ENCODE measurements at places on chromosomes 16 and 17.

DNA sequence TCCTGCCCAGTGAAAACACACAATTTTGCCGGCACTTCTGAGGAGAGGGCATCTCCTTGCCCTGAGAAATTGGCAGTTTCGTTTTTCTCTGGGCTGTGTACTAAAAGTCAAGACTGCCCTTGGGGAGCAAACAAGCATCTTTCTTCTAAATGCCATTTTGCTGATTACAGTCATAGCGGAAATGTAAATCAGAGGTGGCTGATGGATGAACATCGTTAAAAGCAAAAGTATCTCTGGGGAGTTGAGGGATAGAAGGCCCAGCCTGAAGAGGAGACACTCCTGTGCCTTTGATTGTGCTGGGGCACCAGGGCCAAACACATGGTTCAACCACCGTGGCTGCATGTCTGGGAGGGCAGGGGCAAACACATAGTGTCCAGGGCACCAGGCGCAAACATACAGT, 49.8 kb downstream of the ABCC12 start:
- DNase-seq: no peak

- DNase-seq: no peak
These were observed 108.9 kb downstream of the GNAO1 start for GRCh38 chr16:56300242-56300623.

DNA sequence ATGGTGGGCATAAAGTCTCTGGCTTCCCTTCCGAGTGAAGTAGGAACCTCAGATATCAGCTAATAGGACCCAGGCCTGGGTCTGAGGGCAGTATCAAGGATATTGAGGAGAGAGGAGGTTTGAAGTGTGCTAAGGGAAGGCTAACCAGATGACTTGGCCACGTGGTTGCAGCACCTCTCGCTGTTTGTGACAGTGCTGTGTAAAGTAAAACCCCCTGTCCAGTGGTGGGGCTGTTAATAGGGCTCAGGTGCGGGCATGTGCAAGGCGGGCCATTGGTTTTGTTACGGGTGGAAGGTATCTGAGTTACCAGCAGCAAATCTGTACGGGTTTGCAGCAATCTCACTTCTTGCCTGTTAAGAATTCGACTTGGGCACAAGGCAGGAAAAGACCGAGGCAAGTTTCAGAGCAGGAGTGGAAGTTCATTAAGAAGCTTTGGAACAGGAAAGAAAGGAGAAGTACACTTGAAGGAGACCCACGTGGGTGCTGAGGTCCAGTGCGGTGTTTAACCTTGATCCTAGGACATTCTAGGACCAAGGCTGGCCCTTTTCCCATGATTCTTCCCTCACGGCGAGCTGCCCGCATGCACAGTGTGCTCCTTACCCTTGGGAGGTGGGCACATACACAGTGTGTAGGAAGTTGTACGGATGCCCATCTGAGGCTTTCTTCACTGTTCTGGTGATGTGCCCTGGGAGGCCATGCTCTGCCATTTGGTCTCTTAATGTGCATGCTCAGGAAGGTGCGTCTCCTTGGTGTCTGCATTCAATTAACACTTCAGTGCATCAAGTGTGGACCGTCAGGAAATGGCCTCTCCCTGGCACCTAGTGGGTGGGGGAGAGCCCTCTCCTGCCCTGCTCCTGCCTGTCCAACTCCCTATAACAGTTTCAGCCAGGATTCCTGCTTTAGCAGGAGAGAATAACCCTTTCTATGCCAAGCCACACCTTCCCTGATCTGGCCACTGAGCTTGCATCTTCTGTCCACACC, 20.3 kb downstream of the SGF29 start:
- DNase-seq: no peak

GRCh38 chr17:58317421-58318064, 11.1 kb downstream of the TSPOAP1 start:
- peak; percentile 60 for DNase-seq

- no peak for DNase-seq
These were observed 28.5 kb downstream of the NSMCE1 start for GRCh38 chr16:27239906-27240655.

- DNase-seq: no peak
These were observed 40.9 kb upstream of the JPH3 start for GRCh38 chr16:87561200-87562105.

GRCh38 chr16:85847681-85848601, 48.4 kb downstream of the COX4I1 start:
- DNase-seq: no peak

- no peak for DNase-seq
These were observed 2.0 kb downstream of the CACNA1G start for GRCh38 chr17:50562242-50563091.

DNA sequence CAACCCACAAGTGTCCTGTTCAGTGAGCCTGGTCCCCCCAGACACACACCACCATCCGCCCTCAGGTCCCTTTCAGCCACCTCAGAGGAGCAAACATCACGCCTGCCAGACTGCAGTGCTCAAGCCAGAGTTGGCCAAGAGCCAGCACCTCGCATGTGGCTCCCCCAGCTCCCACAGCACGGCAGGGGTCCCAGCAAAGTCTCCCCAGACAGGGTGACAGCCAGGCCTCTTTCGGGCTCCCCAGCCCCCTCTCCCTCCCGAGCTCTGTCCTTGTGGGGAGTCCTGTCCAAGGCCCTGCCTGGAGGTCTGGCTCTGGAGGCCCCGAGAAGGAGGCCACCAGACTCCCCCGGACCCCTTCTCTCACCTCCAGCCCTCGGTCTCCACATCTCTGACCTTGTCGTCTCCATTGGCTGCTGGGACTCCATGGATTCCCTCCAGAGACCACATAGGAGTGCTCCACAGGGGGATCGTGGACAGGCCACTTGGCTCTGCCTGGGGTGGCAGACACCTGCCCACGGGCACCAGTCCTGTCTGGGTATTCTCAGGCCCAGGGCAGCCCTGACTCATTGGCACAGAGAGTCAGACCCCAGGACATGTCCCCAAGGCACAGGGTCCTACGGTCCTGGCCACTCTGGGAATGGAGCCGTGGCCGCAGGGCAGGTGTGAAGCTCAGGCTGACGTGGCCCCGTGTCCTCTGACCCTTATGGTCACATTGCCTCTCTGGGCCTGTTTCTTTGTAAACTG, 1.8 kb upstream of the MYADML2 start:
- DNase-seq: no peak

GRCh38 chr16:67234180-67234597, 7.3 kb downstream of the TMEM208 start:
- no peak for DNase-seq

- no peak for DNase-seq
These were observed 34.4 kb downstream of the CPD start for GRCh38 chr17:30413109-30413508.

DNA sequence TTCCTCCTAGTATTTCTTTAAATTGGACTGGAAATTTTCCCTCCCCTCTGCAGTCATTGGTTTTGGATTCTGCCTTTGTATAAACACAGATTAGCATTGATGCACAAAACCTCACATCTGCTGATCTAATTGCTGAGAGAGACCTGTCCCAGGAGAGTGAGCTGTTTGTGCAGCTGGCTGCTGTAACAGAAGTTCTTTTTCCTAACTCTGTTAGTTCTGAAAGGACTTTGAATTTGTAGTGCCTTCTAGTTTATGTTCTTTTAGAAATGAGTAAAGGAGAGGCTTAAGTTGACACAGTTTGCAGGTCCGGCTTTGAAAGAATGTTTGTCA, 45.2 kb upstream of the KPNB1 start:
- no peak for DNase-seq

- DNase-seq: no peak
These were observed 5.3 kb upstream of the POLR3E start for GRCh38 chr16:22291860-22292318.

DNA sequence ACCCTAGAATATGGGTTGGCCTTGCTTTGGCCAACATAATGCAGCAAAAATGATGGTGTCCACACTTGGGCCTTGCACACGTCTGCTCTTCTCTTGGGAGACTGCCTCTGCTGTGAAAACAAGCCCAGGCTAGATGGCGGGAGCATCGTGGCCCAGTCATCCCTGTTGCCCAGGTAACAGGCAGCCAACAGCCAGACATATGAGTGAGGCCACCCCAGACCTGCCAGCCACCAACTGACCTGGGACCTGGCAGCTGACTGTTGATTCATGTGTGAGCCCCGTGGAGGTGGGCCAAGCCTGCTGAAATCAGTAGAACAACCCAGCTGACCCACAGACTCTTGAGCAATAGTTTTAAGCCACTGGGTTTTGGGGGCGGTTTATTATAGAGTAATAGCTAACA, 39.4 kb upstream of the CDH3 start:
- DNase-seq: no peak

DNA sequence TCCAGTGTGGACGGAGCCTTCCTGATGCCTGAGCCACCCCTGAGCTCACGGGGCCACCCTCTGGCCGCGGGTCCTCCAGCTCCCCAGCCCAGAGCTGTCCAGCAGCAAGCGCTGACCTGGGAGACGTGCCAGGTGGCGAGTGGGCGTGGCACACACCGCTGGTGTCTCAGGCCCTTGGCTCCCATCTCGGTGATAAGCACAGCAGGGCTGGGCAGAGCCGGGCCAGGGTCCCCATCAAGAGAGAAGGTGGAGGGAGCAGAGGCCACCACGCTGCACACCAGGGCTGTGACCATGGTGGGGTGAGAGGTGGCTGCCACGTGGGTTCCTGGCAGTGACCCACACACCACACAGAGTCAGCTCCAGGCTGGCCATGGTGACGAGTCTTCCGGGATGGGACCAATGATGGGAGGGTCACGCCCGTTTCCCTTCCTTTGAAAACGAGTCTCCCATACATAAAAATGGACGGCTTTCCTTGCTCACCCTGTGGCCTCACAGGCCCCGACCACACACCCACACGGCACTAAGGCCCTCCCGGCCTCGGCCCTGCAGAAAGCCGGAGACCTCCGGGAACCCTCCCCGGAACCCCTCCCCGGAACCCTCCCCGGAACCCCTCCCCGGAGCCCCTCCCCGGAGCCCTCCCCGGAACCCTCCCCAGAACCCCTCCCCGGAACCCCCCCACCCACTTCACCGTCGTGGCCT, 16.8 kb downstream of the UTS2R start:
- no peak for DNase-seq

DNA sequence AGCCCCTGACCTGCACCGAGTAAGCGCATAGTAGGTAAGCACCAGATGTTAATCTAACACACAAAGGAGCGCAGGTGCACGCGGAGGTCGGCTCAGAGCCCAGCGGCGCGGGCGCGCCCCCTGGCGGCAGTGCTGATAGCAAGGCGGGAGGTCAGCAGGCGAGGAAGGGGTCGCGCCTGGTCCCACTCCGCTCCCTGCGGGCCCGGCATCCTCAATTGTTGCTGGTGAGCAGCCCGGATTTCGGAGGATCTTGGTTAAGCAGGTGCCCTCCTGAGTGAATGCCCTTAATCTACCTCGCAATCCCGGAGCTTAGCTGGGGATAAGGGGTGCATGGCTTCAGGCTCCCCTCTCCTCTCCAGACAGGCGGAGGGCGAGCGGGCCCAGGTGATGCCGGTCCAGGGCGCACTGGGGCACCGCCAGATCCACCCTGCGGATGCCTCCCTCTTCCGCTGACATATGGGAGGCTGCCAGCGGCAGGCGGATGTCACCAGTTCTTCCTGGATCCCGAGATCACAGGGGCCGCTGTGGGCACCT, 4.0 kb upstream of the WNT3 start:
- peak; percentile 11 for DNase-seq

DNA sequence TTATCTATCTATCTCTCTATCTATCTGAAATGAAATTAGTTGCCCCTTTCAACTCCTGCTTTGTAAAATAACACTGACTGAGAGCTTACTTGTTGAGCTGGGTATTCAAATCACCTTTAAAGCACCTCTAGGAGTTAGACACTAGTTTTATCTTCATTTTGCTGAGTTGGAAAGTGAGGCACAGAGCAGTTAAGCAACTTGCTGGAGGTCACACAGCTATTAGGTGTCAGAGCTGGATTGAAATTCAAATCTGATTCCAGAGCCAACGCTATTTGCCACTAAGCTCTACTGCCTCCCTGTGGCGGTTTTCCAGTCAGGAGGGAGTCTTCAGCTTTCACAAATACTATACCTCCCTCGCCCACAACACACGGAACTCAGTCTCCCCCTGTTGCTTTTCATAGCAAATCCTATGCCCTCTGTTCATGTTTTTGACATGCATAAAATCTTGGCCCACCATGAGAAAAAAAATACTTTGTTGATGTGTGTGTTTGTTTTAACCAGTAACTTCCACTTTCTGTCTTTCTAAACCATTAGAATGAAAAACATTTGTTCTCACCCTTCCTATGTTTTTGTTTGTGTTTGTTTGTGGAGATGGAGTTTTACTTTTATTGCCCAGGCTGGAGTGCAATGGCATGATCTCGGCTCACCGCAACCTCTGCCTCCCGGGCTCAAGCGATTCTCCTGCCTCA, 74.8 kb upstream of the SMURF2 start:
- peak; percentile 21 for DNase-seq

DNA sequence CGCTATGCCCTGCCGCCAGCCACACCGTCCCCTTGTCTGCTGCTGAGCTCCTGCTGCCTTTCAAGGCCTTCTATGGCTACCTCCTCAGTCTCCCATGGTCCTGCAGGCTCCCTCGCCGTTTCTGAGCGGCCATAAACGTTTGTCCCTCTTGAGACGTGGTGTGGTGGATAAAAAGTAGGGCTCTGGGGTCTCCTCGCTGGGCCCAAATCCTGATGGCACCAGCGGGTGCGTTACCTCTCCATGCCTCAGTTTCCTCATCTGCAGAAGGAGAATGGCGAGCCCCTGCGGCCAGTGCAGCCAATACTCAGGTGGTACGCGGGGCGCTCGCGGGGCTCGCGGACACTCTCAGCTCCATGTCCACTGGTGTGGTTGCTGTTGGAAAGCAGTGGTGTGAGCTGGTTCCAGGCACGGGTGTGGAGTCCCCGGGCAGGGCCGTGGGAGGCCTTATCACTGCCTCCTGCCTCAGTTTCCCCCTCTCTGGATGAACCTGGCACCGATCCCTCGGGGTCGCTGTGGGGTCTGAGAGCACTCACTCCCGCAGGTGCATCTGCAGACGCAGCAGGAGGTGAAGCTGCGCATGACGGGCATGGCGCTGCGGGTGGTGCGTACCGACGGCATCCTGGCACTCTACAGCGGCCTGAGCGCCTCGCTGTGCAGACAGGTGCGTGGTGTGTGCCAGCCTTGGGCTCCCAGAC, 2.5 kb downstream of the SLC25A10 start:
- DNase-seq: no peak

DNA sequence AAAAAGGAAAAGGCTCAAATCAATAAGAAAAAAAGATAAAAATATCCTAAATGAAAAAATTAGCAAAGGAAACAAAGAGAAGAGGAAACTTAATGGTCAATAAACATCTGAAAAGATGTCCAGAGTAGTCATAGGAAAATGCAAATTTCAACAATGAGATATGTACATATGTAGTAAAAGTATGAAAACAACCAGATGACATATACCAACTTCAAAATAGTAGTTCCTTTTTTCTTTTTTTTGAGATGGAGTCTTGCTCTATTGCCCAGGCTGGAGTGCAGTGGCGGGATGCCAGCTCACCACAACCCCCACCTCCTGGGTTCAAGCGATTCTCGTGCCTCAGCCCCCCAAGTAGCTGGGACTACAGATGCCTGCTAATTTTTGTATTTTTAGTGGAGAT, 21.7 kb upstream of the NFAT5 start:
- DNase-seq: no peak

DNA sequence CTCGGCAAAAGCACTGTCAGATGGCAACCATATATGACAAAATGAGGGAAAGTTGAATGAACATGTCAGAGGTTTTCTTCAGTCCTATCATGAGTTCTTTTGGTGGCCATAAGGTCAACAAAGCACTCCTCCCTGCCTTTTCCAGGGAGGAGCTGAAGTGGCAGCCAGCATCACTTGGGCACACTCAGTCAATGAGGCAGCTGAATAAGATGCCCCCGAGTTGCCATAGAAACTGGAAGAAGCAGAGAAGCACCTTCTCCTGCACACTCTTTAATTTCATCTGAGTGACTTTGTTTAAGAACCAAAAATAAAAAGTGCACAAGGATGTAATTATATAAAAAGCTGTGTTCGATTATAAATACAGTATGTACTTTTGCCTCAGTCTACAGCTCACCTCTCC, 16.0 kb downstream of the KCNJ2 start:
- DNase-seq: no peak
